ENCODE measurements at places on chromosomes 7 and 10. TPM values are rescaled to one million over a fixed set of nuclear protein-coding genes. Genes with fewer than 3 reads are reported as not detected.

- no peak for DNase-seq
Observed at GRCh38 chr7:112150823-112151641, 55.2 kb downstream of the DOCK4 start.

DNA sequence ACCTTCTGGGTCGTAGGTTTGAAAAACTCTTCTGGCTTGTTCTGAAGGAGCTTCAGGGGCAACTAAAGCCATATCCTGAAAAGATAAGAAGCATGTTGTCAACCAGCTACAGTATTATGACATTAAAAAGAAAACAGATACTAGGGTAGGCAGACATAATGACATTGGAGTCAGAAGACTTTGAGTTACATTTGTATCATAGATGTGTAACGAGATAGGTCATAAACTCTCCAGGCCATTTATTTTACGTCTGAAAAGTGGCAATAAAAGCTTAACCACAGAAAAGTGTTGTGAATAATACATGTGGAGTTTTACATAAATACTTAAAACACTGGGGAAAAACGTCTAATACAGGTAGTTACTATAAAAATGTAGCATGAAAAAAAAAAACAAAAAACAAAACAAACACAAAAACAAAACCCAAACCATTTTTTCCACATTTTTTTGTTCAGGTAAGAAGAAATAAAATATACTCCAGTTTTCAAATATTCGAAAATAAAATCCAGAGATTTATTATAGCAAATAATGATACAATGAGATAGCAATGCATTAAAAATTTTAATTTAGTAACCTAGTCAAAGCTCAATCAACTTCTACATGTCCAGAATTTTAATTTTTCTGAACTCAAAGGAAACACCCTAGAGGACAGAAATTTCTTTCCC lies 64.1 kb downstream of the MINDY3 start:
- DNase-seq = no peak

NHLRC2 gene
- 21.9 TPM for total RNA-seq

PPIA gene
- total RNA-seq = 1,002 TPM
